ENCODE measurements at places on chromosomes 1 and 21.

DNA sequence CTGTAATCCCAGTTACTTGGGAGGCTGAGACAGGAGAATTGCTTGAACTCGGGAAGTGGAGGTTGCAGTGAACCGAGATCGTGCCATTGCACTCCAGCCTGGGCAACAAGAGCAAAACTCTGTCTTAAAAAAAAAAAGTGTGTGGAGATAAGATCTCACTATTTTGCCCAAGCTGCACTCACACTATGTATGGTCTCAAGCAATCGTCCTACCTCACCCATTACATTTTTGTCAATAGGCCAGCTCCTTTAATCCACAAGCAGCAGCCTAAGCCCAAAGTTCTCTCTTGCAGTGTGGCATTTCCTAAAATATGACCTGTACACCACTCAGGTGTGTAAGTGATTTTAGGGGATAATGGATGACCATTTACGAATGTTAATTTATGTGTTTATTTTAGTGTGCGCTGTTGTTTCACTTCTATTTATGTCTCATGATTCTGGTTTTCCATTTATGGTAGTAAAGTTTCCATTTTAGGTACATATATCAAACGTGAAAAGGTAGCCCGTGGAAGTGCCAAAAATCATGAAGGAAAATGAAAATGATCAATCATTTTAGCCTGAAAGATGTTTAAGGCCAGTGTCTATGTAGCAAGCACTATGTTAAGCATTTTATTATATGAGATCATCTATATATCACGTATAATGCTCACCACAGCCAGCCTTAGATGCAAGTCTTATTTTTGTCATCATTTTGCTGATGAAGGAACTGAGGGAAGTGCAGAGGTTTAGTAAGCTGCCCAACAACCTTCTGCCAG lies 5.6 kb downstream of the LCK start:
- H3K4me1 ChIP-seq, result peaks cover 52% of the 10 kb centered on the region
- H3K4me3 ChIP-seq, result peak overlapping the region; percentile 83
- DNase-seq, result peak; percentile 71
- H3K27ac ChIP-seq, result peak overlapping the region; percentile 93
- H3K27me3 ChIP-seq, result no peaks in the 10 kb centered on the region

DNA sequence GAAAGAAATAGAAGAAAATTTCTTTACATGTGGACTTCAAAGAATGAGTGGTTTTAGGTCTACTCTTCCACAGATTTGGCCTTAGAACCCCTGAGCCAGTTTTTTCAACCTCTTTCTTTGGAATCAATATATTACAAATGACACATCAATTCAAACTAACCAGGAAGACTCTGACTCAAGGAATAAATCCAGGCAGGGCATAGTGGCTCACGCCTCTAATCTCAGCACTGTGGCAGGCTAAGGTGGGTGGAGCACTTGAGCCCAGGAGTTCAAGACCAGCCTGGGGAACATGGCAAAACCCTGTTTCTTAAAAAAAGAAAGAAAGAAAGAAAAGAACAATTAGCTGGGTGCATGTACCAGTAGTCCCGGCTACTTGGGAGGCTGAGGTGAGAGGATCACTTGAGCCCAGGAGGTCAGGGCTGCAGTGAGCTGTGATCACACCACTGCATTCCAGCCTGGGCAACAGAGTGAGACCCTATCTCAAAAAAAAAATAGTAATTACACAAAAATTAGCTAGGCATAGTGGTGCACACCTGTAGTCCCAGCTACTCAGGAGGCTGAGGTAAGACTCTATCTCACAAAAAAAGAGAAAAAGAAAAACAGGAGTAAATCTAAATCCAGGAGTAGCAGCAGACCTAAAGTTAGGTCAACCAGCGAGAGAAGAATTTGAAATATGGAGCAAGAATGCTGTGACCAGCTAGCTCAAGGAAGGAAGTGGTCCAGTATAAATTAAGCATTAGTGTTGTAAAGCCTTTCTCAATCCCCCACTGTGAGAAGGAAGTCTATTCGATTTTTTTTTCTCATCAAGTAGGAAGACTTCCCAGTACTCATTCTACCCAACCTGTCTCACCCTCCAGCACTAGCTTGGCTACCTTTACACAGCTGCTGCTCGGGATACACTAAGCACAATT lies 1.9 kb downstream of the SORT1 start:
- peaks cover 57% of the 10 kb centered on the region for H3K27me3 ChIP-seq
- H3K27ac ChIP-seq, result no peak overlapping the region
- peak overlapping the region; percentile 30 for H3K4me3 ChIP-seq

GRCh38 chr1:67590329-67590728 lies 94.7 kb upstream of the GADD45A start:
- H3K4me3 ChIP-seq, result no peak overlapping the region
- no peaks in the 10 kb centered on the region for H3K4me1 ChIP-seq
- H3K27ac ChIP-seq, result no peak overlapping the region
- no peak for DNase-seq
- no peaks in the 10 kb centered on the region for H3K36me3 ChIP-seq

GRCh38 chr1:7105269-7105668 lies 320.0 kb downstream of the CAMTA1 start:
- no peak overlapping the region for H3K4me3 ChIP-seq
- H3K27me3 ChIP-seq, result no peaks in the 10 kb centered on the region
- DNase-seq, result no peak
- H3K36me3 ChIP-seq, result no peaks in the 10 kb centered on the region
- H3K27ac ChIP-seq, result no peak overlapping the region

DNA sequence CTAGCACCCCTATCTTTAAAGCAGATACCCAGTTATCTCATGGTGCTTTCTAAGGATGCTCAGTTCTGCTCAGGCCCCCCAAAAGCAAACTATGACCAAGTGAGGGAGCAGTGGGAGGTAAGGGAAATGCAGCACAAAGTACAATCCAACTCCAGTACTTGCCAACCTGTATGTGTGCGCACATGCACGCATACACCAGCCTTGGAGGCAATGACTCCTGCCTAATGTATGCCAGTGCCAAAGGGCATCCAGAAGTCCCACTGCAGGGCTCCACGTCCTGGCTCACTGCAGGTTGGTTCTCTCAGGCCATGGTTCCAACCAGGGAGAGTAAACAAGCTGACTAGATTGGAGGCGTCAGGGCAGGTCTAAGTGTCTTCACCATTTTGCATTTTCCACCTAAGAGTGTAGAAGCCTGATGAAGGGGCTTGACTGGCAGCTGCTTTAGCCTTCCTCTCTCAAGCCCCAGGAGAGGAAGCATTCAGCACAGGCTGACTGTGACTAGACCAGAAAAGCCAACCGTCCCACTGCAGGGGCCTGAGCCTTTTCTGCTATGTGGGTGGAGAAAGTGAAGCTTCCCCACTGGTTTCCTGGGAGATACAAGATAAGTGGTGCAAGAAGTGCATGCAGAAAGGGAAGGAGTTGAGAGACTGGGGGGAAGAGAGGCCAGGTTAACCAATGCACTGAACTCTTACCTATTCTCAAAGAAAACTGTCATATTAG lies 7.7 kb downstream of the AMIGO1 start:
- DNase-seq, result no peak
- peak overlapping the region; percentile 70 for H3K27ac ChIP-seq
- H3K27me3 ChIP-seq, result no peaks in the 10 kb centered on the region
- peaks cover 70% of the 10 kb centered on the region for H3K4me1 ChIP-seq
- peak overlapping the region; percentile 70 for H3K4me3 ChIP-seq

- peak; percentile 81 for DNase-seq
- H3K4me3 ChIP-seq, result no peak overlapping the region
- H3K4me1 ChIP-seq, result no peaks in the 10 kb centered on the region
- no peaks in the 10 kb centered on the region for H3K36me3 ChIP-seq
- peaks cover 8% of the 10 kb centered on the region for H3K27me3 ChIP-seq
Observed at GRCh38 chr1:22611530-22611947, 24.9 kb upstream of the C1QA start.

- peaks cover 3% of the 10 kb centered on the region for H3K4me1 ChIP-seq
- no peaks in the 10 kb centered on the region for H3K27me3 ChIP-seq
- H3K27ac ChIP-seq, result no peak overlapping the region
- DNase-seq, result no peak
Observed at GRCh38 chr1:35629051-35629450, 12.3 kb downstream of the PSMB2 start.

GRCh38 chr1:65297706-65298105 lies 11.6 kb upstream of the DNAJC6 start:
- H3K4me3 ChIP-seq, result no peak overlapping the region
- no peak for DNase-seq
- H3K36me3 ChIP-seq, result no peaks in the 10 kb centered on the region
- H3K4me1 ChIP-seq, result no peaks in the 10 kb centered on the region
- peaks cover 6% of the 10 kb centered on the region for H3K27me3 ChIP-seq
- no peak overlapping the region for H3K27ac ChIP-seq

DNA sequence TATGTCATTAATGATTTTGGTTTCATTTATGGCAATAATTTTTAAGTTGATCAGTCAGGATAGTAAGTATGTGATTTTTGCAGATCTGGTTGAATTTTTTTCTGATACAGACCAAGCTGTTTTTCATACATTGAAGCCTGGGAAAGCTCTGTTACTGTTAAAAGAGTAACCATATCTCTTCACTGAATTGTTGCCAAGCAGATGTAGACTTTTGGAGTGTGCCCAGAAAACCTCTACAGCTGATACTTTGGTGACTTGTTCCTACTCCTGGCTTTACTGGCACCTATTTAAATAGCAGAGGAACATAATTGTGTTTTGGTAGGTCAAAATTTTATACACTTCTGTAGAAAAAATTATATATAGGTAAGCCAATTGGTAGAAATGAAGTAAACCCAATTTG lies 49.4 kb downstream of the NFIA start:
- no peak overlapping the region for H3K27ac ChIP-seq
- peaks cover 19% of the 10 kb centered on the region for H3K27me3 ChIP-seq
- H3K36me3 ChIP-seq, result no peaks in the 10 kb centered on the region
- H3K4me3 ChIP-seq, result no peak overlapping the region

DNA sequence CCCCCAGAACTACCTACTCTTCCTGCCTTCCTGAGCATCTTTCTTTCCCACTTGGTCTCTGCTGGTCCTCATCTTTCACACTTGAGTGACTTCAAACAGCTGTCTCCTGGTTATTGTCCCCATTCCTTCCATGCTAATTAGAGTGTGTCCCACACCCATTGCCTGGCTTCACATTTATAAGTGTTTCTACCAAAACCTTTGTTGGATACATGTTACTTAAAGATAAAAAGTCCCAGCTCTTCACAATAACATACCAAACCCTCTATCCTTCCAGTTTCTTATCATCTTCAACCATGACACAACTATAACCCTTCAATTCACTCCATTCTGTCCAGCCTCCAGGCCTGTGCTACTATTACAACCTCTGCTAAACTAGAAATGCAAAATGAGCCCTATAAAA lies 41.0 kb downstream of the VCAM1 start:
- no peaks in the 10 kb centered on the region for H3K4me1 ChIP-seq
- no peaks in the 10 kb centered on the region for H3K36me3 ChIP-seq
- peaks cover 4% of the 10 kb centered on the region for H3K27me3 ChIP-seq
- no peak overlapping the region for H3K4me3 ChIP-seq

GRCh38 chr1:37479255-37480124 lies 5.1 kb downstream of the ZC3H12A start:
- no peaks in the 10 kb centered on the region for H3K27me3 ChIP-seq
- peaks cover 93% of the 10 kb centered on the region for H3K36me3 ChIP-seq
- peak overlapping the region; percentile 98 for H3K27ac ChIP-seq
- DNase-seq, result peak; percentile 94
- H3K4me3 ChIP-seq, result peak overlapping the region; percentile 97

- no peak overlapping the region for H3K27ac ChIP-seq
- peak; percentile 53 for DNase-seq
- no peaks in the 10 kb centered on the region for H3K27me3 ChIP-seq
- no peak overlapping the region for H3K4me3 ChIP-seq
- no peaks in the 10 kb centered on the region for H3K36me3 ChIP-seq
Observed at GRCh38 chr21:45800339-45801080, 157.0 kb downstream of the PCBP3 start.

GRCh38 chr1:233613252-233614172 lies at the start of gene KCNK1:
Gene KCNK1, plus strand, starts transcription at chr1:233614106. Its CDS starts 66 bp downstream, at chr1:233614172.
- H3K4me3 ChIP-seq, result peak within 1 kb of the TSS; percentile 80
- peak; percentile 59 for DNase-seq
- H3K27me3 ChIP-seq, result peaks cover 70% of the 10 kb centered on the region
- H3K36me3 ChIP-seq, result no peaks in the 10 kb centered on the region
- peak within 1 kb of the TSS; percentile 50 for H3K27ac ChIP-seq
- peaks cover 8% of the 10 kb centered on the region for H3K4me1 ChIP-seq

DNA sequence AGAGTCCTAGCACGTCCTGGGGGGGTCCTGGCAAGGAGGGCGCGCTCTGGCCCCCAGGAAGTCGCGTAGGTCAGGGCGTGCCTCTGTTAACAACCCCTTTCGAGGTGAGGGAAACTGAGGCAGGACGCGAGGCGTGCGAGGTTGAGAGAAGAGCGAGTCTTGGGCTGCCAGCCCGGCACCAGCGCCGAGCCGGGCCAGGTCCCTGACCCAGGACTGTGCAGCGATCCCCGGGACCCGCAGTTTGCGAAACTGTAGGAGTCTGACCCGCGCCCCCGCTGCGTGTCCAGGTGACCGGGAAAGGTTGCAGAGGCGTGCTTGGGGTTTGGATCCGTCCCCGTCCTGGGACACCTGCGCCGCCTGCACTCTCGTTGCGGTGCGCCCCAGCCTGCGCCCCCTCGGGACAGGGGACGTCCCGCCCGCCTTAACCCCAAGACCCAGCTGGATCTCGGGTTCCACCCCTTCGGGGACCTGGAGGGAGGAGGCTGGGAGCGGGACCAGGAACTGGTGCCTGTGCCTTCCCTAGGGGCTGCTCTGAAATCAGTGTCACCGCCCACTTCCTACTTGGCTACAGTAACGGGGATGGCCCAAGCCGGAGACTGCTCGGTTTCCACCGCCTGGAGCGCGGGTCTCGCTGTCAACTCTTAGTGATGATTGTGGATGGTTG lies 493 bp downstream of the DISC1 start:
- peak overlapping the region; percentile 82 for H3K27ac ChIP-seq
- DNase-seq, result peak; percentile 85
- peaks cover 30% of the 10 kb centered on the region for H3K4me1 ChIP-seq

DNA sequence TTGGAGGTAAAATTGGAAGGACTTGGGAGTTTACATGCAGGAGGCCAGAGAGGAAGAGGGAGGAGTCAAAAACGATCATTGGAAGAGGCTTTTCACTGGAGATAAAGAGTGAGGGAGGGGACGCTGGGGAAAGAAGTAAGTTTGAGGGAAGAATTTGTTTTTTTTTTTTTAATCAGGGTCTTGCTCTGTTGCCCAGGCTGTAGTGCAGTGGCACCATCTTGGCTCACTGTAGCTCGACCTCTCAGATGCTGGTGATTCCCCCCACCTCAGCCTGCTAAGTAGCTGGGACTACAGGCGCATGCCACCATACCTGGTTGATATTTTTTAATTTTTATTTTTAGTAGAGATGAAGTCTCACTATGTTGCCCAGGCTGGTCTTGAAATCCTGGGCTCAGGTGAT lies 1.2 kb upstream of the MROH7 start:
- H3K36me3 ChIP-seq, result no peaks in the 10 kb centered on the region
- no peak for DNase-seq
- H3K27ac ChIP-seq, result no peak overlapping the region
- peaks cover 5% of the 10 kb centered on the region for H3K27me3 ChIP-seq
- no peak overlapping the region for H3K4me3 ChIP-seq

GRCh38 chr1:154148807-154149206 lies 6.1 kb downstream of the NUP210L start:
- no peak overlapping the region for H3K4me3 ChIP-seq
- peaks cover 4% of the 10 kb centered on the region for H3K4me1 ChIP-seq
- H3K27me3 ChIP-seq, result no peaks in the 10 kb centered on the region
- H3K36me3 ChIP-seq, result peaks cover 8% of the 10 kb centered on the region
- H3K27ac ChIP-seq, result no peak overlapping the region

GRCh38 chr1:207669528-207670009 lies 24.6 kb downstream of the CR1L start:
- H3K4me1 ChIP-seq, result no peaks in the 10 kb centered on the region
- H3K27ac ChIP-seq, result no peak overlapping the region
- DNase-seq, result no peak

GRCh38 chr1:204714861-204715511 lies 29.4 kb upstream of the LRRN2 start:
- no peaks in the 10 kb centered on the region for H3K36me3 ChIP-seq
- peaks cover 5% of the 10 kb centered on the region for H3K4me1 ChIP-seq
- DNase-seq, result no peak
- no peak overlapping the region for H3K27ac ChIP-seq
- peaks cover 22% of the 10 kb centered on the region for H3K27me3 ChIP-seq

Data from activated CD4-positive, alpha-beta T cell treated with anti-CD3 and anti-CD28 coated beads, Interleukin-2, amount 10 ng/mL, durations not matched to agents 24 days and 14 days (primary cell).